ENCODE measurements at places on chromosomes 12 and 14. TPM values are rescaled to one million over a fixed set of nuclear protein-coding genes. Genes with fewer than 3 reads are reported as not detected.
A peak's percentile ranks its signal among the peaks of the same experiment; 100 is the strongest.

- no peaks in the 10 kb centered on the region for H3K36me3 ChIP-seq
- H3K27ac ChIP-seq: no peak overlapping the region
- peak overlapping the region; percentile 25 for H3K4me3 ChIP-seq
- no peaks in the 10 kb centered on the region for H3K4me1 ChIP-seq
- peaks cover 10% of the 10 kb centered on the region for H3K27me3 ChIP-seq
Measured at GRCh38 chr14:104137297-104138097, 890 bp upstream of the KIF26A start.

- no peaks in the 10 kb centered on the region for H3K27me3 ChIP-seq
- H3K4me1 ChIP-seq: peaks cover 10% of the 10 kb centered on the region
- no peak overlapping the region for H3K4me3 ChIP-seq
- no peak for DNase-seq
Measured at GRCh38 chr14:22560662-22561365, 28.2 kb downstream of the DAD1 start.

DNA sequence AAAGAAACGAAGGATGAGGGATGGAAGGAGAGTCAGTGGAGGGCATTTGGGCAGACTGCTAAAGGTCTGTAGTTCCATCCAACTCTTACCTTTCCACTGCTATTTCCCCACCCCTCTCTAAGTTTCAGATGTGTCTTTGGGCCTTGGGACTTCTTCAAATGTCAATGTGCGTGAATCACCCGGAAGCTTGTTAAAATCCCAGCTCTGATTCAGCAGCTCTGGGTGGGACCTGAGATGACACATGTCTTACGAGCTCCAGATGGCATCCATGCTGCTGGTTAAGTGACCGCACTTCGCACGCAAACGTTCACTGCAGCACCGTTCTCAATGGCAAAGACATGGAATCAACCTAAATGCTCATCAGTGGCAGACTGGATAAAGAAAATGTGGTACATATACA, 309.9 kb downstream of the VRK1 start:
- H3K36me3 ChIP-seq: no peaks in the 10 kb centered on the region
- peak; percentile 28 for DNase-seq
- H3K4me1 ChIP-seq: no peaks in the 10 kb centered on the region
- no peak overlapping the region for H3K4me3 ChIP-seq

DNA sequence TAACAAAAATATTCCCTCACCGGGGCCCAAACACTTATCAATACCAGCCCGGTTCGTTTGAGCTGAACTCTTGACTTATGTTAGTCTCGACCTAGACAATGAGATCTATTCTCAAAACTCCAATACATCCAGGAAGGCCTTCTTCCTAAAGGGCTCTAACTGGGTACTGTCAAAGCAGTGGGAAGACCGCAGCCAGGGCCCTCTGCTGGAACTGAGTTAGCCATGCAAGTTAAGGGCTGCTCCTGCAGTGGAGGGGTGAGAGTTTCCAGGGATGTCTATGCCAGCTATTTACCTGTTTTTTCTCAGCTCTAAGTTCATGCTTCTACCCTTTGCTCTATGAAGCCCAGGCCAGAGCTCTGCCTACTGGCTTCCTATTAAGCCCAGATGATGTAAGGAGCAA, 348.8 kb downstream of the GXYLT1 start:
- H3K27ac ChIP-seq: no peak overlapping the region
- no peaks in the 10 kb centered on the region for H3K36me3 ChIP-seq
- DNase-seq: no peak
- H3K27me3 ChIP-seq: no peaks in the 10 kb centered on the region

GRCh38 chr14:104705340-104706047, 16.1 kb downstream of the INF2 start:
- no peak overlapping the region for H3K27ac ChIP-seq
- H3K4me3 ChIP-seq: no peak overlapping the region
- peak; percentile 35 for DNase-seq
- no peaks in the 10 kb centered on the region for H3K36me3 ChIP-seq

DNA sequence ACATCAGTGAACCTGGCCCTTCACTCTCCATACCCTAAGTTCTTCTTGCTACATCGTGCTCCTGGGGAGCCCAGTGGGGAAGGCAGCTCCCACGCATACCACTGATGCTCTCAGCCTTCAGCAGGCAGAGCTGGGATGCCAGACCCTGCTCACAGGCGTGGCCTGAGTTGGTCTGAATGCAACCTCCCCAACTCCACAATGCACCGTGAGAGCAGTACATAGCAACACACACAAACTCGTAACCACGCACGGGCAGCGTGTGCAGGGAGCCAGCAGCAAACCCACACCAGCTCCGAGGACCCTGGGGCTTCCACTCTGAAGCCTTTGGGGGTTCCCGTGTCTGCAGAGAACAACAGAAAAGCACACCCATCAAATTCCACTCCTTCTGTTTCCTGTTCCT, 37.3 kb downstream of the ANO2 start:
- DNase-seq: no peak
- H3K4me3 ChIP-seq: no peak overlapping the region
- no peaks in the 10 kb centered on the region for H3K4me1 ChIP-seq
- H3K36me3 ChIP-seq: no peaks in the 10 kb centered on the region

DNA sequence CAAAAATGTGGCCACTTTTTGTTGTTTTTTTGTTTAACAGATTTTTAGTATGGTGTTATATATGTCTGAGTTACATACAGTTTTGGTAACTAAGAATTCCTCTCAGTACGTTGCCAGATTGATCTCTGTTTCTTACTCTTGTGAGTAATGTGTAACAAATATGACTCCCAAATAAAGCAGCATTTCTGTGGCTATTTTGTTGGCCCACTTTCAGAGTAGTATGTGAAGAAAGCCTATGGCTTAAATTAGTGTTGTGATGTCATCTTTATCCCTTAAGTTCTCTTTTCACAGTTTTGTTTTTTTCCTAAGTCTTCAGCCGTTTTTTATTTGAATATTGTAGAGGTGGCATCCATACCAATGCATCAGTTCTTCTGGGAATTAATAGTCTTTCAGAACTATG, 10.7 kb downstream of the PCNX4 start:
- peak overlapping the region; percentile 76 for H3K27ac ChIP-seq
- DNase-seq: peak; percentile 95
- no peaks in the 10 kb centered on the region for H3K36me3 ChIP-seq
- peak overlapping the region; percentile 42 for H3K4me3 ChIP-seq
- H3K4me1 ChIP-seq: peaks cover 17% of the 10 kb centered on the region

DNA sequence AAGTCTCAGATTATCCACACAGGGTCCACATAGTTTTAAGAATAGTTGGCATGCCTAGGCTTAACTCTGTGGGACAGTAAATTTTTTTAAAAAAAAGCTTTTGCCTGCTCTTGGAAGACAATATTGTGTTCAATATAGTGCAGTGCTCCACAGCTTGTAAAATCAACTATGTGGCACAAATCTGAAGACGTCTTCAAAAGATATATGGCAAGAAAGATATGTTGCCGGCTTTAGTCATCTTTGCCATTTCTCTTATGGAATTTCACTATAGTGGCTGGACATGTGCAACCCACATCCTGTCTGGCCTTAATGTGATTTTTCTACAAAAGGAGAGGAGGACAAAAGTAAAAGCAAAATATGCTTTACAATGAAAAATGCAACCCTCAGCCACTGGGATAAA, 90.5 kb downstream of the MGST1 start:
- no peaks in the 10 kb centered on the region for H3K4me1 ChIP-seq
- H3K4me3 ChIP-seq: no peak overlapping the region
- H3K27ac ChIP-seq: no peak overlapping the region
- no peaks in the 10 kb centered on the region for H3K27me3 ChIP-seq
- no peak for DNase-seq

DNA sequence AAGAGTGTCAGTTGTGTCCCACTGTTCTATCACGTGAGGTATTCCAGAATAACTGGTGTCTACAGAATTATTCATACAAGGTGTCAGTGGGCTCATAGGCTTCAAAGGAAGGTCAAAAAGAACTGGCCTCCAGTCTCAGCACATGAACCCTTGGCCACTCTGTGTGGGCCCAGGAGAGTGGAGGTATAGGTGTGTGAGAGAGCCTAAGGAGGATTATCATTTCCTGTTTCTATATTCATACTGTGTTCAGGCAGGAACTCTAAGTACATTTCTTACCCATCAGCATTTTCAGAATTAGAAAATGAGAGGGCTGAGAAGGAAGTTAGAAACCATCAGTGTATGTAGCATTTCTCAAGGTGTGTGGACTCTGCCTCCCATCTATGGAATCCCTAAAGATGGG, 87.0 kb downstream of the BTG1 start:
- DNase-seq: no peak
- H3K4me3 ChIP-seq: no peak overlapping the region
- no peaks in the 10 kb centered on the region for H3K36me3 ChIP-seq
- peaks cover 21% of the 10 kb centered on the region for H3K4me1 ChIP-seq
- H3K27me3 ChIP-seq: no peaks in the 10 kb centered on the region
- H3K27ac ChIP-seq: no peak overlapping the region

DNA sequence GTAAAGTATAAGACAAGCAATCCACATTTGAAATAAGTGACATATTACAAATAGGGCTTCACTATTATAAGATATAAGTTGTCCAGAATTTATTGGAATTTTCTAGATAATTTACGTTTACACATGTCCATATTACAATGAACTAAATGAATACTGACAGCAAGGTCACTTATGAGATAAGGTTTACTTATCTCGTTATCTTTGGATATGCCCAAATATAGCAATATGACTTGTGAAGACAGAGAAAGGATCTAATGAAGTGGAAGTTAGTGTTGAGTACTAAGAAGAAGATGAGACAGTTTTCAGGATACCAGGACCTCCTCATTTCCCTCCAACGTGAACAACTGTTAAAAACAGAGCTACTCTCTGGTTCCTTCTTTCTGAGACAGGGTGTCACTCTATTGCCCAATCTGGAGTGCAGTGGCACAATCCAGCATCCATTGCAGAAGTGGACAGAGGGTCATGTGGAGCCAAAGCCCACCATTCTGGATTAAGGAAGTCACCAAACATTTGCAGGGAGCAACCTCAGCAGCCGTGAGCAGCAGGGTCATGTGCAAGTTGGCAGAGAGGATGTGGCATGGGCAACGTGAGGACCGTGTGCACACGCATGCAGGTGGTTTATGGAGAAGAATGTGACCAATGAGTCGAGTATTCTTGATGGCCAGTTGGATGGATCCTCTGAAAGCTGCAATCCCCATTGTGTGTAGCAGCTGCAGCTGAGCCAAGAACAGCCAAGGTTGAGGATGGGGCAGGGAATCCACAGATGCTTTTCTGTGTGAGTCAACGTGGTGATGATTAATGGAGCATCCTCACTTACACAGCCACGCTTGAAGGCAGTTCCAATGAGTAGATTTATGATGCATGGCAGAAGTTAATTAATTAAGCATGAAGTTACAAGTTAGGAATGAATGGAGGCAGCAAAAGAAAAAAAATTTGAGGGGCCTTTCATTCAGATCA, 111.0 kb downstream of the BICD1 start:
- 0 out of 2 replicates have a peak, but pooled peaks cover 5% of the 10 kb centered on the region for H3K36me3 ChIP-seq
- DNase-seq: peak; percentile 81
- H3K27me3 ChIP-seq: no peaks in the 10 kb centered on the region
- no peak overlapping the region for H3K4me3 ChIP-seq
- no peak overlapping the region for H3K27ac ChIP-seq

DNA sequence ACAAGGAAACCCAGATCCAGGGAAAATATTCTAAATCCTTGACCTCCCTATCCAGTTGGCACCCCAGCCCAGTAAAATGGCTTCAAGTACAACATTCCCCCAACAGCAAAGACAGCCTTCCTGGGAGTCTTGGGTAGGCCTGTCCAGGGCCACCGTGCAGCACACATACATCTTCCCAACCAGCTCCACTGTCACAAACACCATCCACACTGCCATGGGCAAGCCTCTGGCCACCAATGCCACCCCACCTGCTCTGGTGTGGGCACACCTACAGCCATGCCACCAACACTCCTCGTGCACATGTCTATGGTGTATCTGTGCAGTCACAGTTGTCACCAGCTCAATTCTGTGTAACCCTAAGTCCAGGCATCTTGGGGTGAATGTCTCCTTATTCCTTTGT, 193.2 kb downstream of the DAD1 start:
- no peak overlapping the region for H3K4me3 ChIP-seq
- DNase-seq: no peak
- H3K36me3 ChIP-seq: no peaks in the 10 kb centered on the region
- H3K27ac ChIP-seq: no peak overlapping the region
- H3K27me3 ChIP-seq: peaks cover 71% of the 10 kb centered on the region

DNA sequence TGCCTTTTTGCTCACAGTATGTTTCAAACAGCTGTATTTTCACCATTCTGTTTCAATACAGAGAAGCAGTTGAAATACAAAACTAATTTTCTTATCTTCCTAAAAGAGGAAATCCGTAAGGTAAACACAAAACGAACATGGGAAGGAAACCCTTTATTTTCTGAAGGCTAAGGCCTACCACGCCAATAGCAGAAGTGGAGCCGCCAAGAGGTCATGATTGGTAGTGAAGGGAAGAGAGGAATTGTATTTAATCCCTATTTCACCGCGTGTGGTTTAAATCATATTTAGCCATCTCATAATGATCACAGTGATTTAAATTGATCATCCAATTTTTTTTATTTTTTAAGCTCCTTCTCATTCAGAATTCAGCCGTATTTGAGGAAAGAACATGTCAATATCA, 398.2 kb downstream of the PRKD1 start:
- DNase-seq: peak; percentile 51
- H3K4me3 ChIP-seq: no peak overlapping the region
- H3K4me1 ChIP-seq: no peaks in the 10 kb centered on the region
- H3K27ac ChIP-seq: no peak overlapping the region
- no peaks in the 10 kb centered on the region for H3K36me3 ChIP-seq

DNA sequence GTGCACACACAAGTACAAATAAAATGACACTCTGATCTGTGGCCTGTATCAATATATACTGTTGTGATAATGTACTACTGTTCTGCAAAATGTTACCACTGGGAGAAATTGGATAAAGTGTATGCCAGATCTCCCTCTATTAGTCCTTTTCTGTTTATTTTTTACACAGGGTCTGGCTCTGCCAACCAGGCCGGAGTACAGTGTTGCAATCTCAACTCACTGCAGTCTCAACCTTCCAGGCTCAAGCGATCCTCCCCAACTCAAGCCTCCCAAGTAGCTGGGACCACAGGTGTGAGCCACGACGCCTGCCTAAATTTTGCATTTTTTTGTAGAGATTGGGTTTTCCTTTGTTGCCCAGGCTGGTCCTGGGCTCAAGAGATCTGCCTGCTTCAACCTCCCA, 1.9 kb downstream of the NT5DC3 start:
- no peak overlapping the region for H3K27ac ChIP-seq
- H3K4me3 ChIP-seq: no peak overlapping the region
- H3K36me3 ChIP-seq: no peaks in the 10 kb centered on the region
- peaks cover 11% of the 10 kb centered on the region for H3K4me1 ChIP-seq

- DNase-seq: peak; percentile 36
- H3K36me3 ChIP-seq: no peaks in the 10 kb centered on the region
- H3K27ac ChIP-seq: no peak overlapping the region
- H3K4me1 ChIP-seq: no peaks in the 10 kb centered on the region
- no peak overlapping the region for H3K4me3 ChIP-seq
Measured at GRCh38 chr12:111386885-111387284, 18.0 kb upstream of the PHETA1 start.

KRT6C gene
- not detected for total RNA-seq

C3AR1 gene
- not detected for total RNA-seq

Data from GM23248 (cell line).